ENCODE measurements at places on chromosomes 5 and 9.

GRCh38 chr9:70478963-70479641, 64.6 kb upstream of the KLF9 start:
- H3K36me3 ChIP-seq: no peaks in the 10 kb centered on the region
- no peak for DNase-seq
- peaks cover 16% of the 10 kb centered on the region for H3K4me1 ChIP-seq
- no peak overlapping the region for H3K27ac ChIP-seq
- H3K27me3 ChIP-seq: peaks cover 14% of the 10 kb centered on the region

GRCh38 chr9:115989831-115990230, 163.8 kb upstream of the PAPPA start:
- H3K36me3 ChIP-seq: no peaks in the 10 kb centered on the region
- no peak for DNase-seq
- no peaks in the 10 kb centered on the region for H3K27me3 ChIP-seq
- no peak overlapping the region for H3K27ac ChIP-seq
- no peaks in the 10 kb centered on the region for H3K4me1 ChIP-seq

DNA sequence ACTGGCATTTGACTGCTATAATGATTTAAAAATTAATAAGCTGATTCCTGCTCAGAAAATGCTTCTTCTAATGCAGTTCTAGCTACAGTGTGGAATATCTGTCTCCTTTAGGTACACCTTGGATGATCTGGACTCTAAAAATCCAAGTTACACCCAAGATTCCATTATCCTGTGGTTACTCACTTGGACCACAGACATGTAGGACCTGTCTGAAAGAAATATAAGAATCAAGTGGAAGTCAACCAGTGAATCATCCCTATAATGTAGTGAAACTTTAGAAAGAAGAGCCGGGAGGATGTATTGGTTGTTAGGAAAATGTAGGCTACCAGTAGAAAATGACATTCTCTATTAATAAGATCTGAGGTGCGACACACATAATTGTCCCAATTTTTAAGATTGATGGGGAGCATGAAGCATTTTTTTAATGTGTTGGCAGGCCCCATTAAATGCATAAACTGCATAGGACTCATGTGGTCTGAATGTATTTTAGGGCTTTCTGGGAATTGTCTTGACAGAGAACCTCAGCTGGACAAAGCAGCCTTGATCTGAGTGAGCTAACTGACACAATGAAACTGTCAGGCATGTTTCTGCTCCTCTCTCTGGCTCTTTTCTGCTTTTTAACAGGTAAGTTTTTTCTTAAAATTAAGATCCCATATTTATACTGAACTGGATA, at the start of gene SPINK6:
SPINK6 (plus strand) TSS at position 512 of the 673 bp plus-strand sequence; CDS start at position 567, 55 bp downstream.
- no peak for DNase-seq
- H3K4me3 ChIP-seq: no peak within 1 kb of the TSS
- no peaks in the 10 kb centered on the region for H3K36me3 ChIP-seq
- H3K27me3 ChIP-seq: no peaks in the 10 kb centered on the region
- no peak within 1 kb of the TSS for H3K27ac ChIP-seq
- H3K4me1 ChIP-seq: no peaks in the 10 kb centered on the region

GRCh38 chr9:122172131-122172530, 12.4 kb downstream of the MORN5 start:
- H3K27ac ChIP-seq: no peak overlapping the region
- no peak overlapping the region for H3K4me3 ChIP-seq
- no peaks in the 10 kb centered on the region for H3K36me3 ChIP-seq
- no peak for DNase-seq
- H3K27me3 ChIP-seq: peaks cover 72% of the 10 kb centered on the region

DNA sequence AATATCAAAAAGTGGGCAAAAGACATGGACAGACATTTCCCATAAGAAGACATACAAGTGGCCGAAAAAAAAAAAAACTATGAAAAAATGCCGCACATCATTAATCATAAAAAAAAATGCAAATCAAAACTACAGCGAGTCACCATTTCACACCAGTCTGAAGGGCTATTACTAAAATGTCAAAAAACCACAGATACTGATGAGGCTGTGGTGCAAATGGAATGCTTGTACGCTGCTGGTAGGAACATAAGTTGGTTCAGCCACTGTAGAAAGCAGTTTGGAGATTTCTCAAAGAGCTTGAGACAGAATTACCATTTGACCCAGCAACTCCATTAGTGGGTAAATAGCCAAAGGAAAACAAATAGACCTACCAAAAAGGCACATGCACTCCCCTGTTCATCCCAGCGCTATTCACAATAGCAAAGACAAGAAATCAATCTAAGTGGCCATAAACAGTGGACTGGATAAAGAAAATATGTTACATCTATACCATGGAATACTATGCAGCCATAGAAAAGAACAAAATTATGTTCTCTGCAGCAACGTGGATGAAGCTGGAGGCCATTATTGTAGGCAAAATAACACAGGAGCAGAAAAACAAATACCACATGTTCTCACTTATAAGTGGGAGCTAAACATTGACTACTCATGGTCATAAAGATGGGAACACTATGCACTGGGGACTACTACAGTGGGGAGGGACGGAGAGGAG, 110.6 kb upstream of the BOD1 start:
- no peak overlapping the region for H3K4me3 ChIP-seq
- H3K36me3 ChIP-seq: no peaks in the 10 kb centered on the region
- H3K27me3 ChIP-seq: peaks cover 53% of the 10 kb centered on the region
- no peak for DNase-seq
- H3K27ac ChIP-seq: no peak overlapping the region

DNA sequence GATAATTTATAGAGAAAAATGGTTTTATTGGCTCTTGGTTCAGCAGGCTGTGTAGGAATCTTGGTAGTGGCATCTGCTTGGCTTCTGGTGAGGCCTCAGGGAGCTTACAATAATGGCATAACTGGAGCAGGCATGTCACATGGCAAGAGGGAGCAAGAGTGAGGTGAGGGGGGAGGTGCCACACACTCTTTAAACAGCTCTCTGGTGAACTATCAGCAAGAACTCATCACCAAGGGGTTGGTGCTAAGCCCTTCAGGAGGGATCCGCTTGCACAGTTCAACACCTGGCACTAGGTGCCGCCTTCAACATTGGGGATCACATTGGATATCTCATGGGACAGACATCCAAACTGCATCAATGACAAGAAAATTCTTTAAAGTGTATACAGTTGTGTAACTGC, 10.5 kb downstream of the GPBP1 start:
- no peaks in the 10 kb centered on the region for H3K27me3 ChIP-seq
- H3K27ac ChIP-seq: no peak overlapping the region
- peaks cover 53% of the 10 kb centered on the region for H3K4me1 ChIP-seq

DNA sequence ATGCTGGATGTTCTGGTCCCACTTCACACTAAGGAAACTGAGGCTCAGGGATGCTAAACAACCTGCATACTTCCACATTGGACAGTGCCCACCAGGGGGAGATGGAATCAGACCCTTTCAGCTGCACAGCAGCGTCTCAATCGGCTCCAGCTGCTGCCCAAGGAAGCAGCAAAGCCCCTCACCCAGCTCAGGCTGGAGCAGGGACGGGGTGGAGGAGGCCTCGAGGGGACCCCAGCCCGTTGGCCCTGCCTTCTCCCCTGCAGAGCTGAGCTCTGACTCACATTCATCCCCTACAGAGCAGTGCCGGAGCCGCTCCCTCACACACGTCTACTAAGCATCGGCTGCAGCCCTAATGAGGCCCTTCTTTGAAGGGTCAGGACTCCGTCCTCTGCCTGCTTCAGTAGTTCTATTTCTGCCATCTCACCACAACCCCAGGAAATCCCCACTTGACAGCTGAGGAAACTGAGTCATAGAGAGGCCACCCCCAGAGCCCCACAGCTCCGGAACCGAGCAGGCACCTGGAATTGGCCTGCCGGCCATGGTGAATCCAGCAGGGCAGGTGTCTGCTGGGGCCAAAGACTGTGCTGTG, 21.5 kb upstream of the SUSD3 start:
- H3K27ac ChIP-seq: no peak overlapping the region
- no peaks in the 10 kb centered on the region for H3K27me3 ChIP-seq
- DNase-seq: no peak
- no peaks in the 10 kb centered on the region for H3K36me3 ChIP-seq
- H3K4me1 ChIP-seq: no peaks in the 10 kb centered on the region

DNA sequence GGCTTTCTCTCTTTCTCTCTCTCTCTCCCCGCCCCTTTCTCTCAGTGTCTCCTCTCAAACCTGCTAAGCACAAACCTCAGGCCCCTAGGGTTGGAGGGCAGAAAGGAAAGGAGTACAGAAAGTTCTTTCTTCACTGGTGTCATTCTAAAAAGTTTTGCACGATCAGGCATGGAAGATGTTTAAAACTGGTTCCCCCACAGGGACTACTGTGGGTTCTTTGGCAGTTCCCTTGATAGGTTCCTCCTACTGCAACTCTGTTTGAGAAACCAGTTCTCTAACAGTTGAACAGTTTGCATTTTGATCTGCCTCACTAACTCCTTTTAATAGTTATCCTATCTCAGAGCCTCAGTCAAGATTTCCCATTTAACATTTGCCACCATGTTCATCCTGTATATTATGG, 82.9 kb downstream of the CDO1 start:
- peaks cover 4% of the 10 kb centered on the region for H3K27me3 ChIP-seq
- H3K4me1 ChIP-seq: peaks cover 19% of the 10 kb centered on the region
- no peak overlapping the region for H3K27ac ChIP-seq

DNA sequence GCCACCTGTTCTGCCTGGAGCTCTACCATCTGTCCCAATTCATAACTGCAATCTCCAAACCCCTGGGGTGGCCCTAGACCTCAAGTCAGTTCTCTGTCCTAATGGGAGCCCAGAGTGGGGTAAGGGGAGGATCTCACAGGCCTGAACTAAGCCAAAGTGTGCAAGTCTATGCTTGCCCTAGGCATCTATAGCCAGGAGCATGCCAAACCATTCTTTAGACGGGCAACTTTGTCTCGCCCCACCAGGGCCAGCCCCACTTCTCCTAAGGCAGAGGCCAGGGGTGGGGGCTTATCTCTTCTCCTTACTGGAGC, 3.3 kb downstream of the ACSL6 start:
- no peak for DNase-seq
- H3K27ac ChIP-seq: no peak overlapping the region
- H3K27me3 ChIP-seq: peaks cover 48% of the 10 kb centered on the region
- peak overlapping the region; percentile 32 for H3K4me3 ChIP-seq
- peaks cover 19% of the 10 kb centered on the region for H3K4me1 ChIP-seq

DNA sequence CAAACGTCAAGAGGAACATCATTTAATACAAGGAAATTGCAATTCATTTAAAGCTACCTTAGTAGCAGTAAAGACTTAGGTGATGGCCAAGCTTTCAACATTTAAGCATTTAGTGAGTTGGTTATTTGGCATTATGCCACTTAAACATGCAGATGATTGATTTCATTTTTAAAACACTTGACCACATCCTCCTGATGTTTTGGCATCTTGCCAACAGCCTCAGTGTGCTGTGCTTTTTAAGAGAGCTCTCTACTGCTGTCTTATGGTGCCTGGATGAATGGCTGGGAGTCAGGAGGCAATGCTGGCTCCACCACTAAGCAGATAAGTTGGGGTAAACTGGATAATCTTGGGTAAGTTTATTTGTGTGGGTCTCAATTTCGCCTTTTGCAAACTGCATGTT, 364.5 kb downstream of the MAN2A1 start:
- no peaks in the 10 kb centered on the region for H3K36me3 ChIP-seq
- H3K4me3 ChIP-seq: no peak overlapping the region
- no peaks in the 10 kb centered on the region for H3K4me1 ChIP-seq
- H3K27me3 ChIP-seq: no peaks in the 10 kb centered on the region

- H3K4me3 ChIP-seq: no peak overlapping the region
- DNase-seq: no peak
- H3K36me3 ChIP-seq: no peaks in the 10 kb centered on the region
- H3K27ac ChIP-seq: no peak overlapping the region
- no peaks in the 10 kb centered on the region for H3K4me1 ChIP-seq
Observed at GRCh38 chr5:73791389-73791788, 165.4 kb downstream of the ARHGEF28 start.

DNA sequence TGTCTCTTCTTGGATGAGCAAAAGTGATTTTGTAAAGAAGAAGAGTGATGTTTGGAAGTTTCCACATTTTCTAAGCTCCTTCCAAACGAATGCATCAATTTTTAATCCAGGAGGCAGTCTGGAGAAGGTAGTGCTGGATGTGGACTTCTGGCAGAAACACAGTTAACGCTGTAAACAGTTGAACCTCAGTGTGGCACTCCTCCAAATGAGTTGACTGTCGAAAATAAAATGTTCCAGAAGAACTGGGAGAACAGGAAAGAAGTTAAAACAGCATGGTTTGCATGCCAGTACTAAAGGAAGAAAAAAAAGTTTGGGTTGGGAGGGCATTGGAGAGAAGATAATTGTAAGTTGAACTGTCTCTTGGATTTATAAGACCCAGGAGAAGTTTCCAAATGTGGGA, 6.5 kb downstream of the ZNF462 start:
- peaks cover under 1% of the 10 kb centered on the region for H3K27me3 ChIP-seq
- no peak for DNase-seq
- peaks cover 83% of the 10 kb centered on the region for H3K4me1 ChIP-seq
- peaks cover 34% of the 10 kb centered on the region for H3K36me3 ChIP-seq

DNA sequence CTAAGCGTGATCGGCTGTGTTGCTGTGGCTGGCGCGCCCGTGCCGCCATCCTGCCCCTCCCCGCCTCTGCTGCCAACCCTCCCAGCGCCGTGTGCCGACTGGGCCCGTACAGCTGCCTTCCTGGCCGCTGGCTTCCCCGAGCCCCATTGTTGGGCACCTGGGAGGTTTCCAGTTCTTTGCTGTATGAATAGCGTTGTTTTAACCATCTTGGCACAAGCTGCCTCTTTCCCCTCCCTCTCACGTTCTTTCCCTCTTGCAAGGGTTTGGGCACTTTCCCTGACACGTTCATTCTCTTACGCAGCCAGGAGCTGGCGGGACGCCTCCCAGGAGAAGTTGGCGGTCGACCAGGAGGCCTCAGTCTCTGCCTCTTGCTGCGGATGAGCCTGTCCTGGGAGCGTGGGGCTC, 43.1 kb upstream of the RXRA start:
- H3K4me1 ChIP-seq: peaks cover 13% of the 10 kb centered on the region
- no peaks in the 10 kb centered on the region for H3K27me3 ChIP-seq
- no peaks in the 10 kb centered on the region for H3K36me3 ChIP-seq

DNA sequence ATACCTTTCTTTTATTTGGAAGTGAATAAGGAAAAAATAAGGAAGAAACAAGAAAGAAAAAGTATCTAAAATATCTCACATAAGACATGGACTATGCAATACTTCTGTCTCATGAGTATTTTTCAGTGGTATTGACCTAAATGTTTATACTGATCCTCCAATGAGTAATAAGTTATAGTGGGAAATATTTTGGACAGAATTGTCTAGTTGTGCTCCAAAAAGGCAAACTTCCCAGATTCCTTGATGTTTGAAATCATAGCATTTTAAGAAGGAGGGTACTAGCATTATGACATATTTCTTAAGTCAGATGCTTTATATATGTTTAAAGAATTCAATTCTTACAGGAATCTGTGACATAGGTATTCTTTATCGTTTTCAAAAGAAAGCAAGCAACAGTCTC, 34.5 kb upstream of the BASP1 start:
- no peaks in the 10 kb centered on the region for H3K4me1 ChIP-seq
- DNase-seq: no peak
- H3K27ac ChIP-seq: no peak overlapping the region
- H3K4me3 ChIP-seq: no peak overlapping the region

- no peak for DNase-seq
- no peak overlapping the region for H3K27ac ChIP-seq
- no peaks in the 10 kb centered on the region for H3K4me1 ChIP-seq
- no peaks in the 10 kb centered on the region for H3K27me3 ChIP-seq
Observed at GRCh38 chr5:16953729-16954128, 17.6 kb upstream of the MYO10 start.

GRCh38 chr5:119171686-119172085, 100.8 kb downstream of the DMXL1 start:
- no peaks in the 10 kb centered on the region for H3K27me3 ChIP-seq
- H3K4me1 ChIP-seq: no peaks in the 10 kb centered on the region
- H3K27ac ChIP-seq: no peak overlapping the region
- H3K4me3 ChIP-seq: no peak overlapping the region

All from neural crest cell (in vitro differentiated cells).